ENCODE measurements at places on chromosomes 4 and X. TPM values are rescaled to one million over a fixed set of nuclear protein-coding genes. Genes with fewer than 3 reads are reported as not detected.

The NIPAL1 gene
- total RNA-seq: 1.6 TPM

The SORBS2 gene
- total RNA-seq: 50.8 TPM

The TEX11 gene
- not detected for total RNA-seq

GRCh38 chr4:80071604-80072227 lies 1.3 kb downstream of the ANTXR2 start:
- H3K4me1 ChIP-seq: peaks cover 11% of the 10 kb centered on the region
- no peaks in the 10 kb centered on the region for H3K27me3 ChIP-seq
- H3K4me3 ChIP-seq: peak overlapping the region; percentile 96
- H3K27ac ChIP-seq: peak overlapping the region; percentile 100
